ENCODE measurements at places on chromosomes 5 and 9. TPM values are rescaled to one million over a fixed set of nuclear protein-coding genes. Genes with fewer than 3 reads are reported as not detected.
A peak's percentile ranks its signal among the peaks of the same experiment; 100 is the strongest.

The SHB gene
- 24.1 TPM for total RNA-seq

DNA sequence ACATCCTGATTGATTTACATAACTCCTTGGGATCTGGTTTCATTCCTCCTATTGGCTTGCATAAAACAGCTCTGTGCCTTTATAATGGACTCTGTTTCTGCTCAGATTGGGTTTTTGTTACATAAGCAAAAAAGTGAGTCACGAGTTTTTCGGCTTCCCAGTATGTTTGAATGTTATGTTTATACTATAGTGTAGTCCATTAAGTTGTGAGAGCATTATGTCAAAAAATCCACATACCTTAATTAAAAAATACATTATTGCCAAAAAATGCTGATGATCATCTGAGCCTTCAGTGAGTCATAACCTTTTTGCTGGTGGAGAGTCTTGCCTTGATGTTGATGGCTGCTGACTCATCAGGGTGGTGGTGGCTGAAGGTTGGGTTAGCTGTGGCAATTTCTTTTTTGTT is 144.6 kb downstream of the CCDC171 start:
- DNase-seq: no peak

GRCh38 chr9:119284118-119284517 is 85.1 kb downstream of the BRINP1 start:
- DNase-seq: peak; percentile 17

- no peak for DNase-seq
Measured at GRCh38 chr9:105087910-105088898, 156.2 kb upstream of the SLC44A1 start.
